SW480 (cell line): ENCODE measurements at places on chromosomes 3 and 15.

- DNase-seq, result no peak
Observed at GRCh38 chr3:49530231-49530630, 24.0 kb upstream of the BSN start.

DNA sequence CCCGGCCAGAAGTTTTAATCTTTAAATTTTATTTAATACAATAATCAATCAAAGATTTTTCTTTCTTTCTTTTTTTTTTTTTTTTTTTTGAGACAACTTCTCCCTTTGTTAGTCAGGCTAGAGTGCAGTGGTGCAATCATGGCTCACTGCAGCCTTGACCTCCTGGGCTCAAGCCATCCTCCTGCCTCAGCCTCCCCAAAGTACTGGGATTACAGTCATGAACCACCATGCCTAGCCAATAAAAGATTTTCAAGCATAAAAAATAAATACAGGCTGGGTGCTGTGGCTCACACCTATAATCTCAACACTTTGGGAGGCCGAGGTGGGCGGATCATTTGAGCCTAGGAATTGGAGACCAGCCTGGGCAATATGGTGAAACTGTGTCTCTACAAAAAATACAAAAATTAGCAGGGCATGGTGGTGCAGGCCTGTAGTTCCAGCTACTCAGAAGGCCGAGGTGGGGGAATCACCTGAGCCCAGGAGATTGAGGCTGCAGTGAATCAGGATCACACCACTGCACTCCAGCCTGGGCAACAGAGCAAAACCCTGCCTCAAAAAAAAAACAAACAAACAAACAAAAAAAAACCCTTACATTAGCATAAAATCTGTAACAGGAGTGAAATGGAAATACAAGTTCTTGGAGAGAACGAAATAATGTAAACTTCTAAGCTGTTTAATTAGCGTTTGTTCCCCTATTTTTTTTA is 29.1 kb upstream of the SRP14 start:
- DNase-seq, result no peak

DNA sequence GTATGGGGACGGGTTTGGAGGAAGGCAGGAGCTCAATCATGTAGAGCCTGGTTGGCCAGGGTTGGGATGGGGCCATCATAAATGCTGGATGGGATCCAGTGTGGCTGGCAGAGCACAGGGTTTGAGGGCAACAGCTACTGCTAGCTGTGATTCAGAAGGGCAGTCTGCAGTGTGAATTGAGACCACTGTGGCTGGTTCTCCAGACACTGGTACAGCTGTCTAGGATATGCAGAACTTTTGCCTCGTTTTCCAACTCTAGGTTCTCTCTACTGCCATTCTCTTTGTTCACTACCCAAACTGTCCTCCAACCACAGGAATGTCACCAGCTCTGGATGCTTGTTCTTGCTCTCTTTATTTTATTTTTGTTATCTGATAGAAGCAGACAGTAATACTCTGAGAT is 543.6 kb downstream of the AGBL1 start:
- no peak for DNase-seq

GRCh38 chr15:56915888-56916287 is 2.6 kb upstream of the TCF12 start:
- no peak for DNase-seq

DNA sequence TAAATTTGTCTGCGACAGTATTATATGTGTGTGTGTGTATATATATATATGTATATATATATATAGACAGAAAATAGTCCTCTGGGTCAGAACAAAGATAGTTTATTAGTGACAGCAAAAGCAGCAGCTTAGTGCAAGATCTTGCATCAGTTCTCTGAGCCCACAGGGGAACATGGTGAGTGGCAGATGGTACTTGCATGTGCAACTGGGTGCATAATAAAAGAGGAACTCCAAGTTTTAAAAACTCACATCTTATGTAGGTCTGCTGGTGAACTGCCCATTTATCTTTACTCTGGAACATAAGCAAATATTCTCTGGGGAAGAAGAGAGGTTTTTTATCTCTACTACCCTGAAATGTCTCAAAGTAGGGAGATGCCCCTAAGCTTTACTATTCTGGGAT is 276.4 kb downstream of the POLQ start:
- no peak for DNase-seq

DNA sequence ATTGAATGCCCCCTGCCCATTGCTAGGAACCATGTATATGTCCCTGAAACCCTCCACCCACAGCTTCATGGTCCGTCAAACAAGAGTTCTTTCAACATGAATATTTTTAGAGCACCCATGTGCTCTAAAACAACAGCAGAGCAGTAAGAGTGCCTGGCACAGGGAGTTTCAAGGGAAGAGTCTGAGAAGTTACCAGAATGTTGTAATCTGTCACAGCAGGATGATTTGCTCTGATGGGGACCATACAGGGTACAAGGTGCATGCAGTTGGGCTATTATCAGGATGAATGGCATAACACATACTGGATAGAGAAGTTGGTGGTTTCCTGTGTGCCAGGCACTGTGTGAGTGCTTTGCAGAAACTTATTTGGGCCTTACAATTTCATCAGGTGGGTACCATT is 27.8 kb upstream of the FLNB start:
- DNase-seq, result no peak

GRCh38 chr15:55627730-55628368 is 39.7 kb upstream of the PYGO1 start:
- DNase-seq, result peak; percentile 79

GRCh38 chr3:20038699-20039465 is 1.4 kb upstream of the KAT2B start:
- no peak for DNase-seq

DNA sequence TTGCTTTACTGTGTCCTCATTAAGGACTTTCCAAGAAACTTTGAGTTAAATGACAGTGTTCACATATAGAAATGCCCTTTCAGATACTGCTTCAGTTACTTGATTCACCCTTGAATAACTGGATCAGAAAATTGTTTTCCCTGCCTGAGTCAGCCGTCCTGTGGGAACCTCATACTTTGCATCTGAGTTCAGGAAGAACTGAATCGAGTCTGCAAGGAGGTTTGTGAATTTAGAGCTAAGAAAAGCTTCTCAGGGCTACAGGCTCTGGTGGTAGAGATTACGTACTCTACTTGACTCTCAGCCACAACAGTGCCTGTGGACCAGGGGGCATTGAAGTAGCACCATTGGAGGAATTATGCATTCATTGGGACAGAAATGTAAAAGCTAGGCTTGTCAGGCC is 252.4 kb upstream of the C2CD4B start:
- DNase-seq, result no peak

DNA sequence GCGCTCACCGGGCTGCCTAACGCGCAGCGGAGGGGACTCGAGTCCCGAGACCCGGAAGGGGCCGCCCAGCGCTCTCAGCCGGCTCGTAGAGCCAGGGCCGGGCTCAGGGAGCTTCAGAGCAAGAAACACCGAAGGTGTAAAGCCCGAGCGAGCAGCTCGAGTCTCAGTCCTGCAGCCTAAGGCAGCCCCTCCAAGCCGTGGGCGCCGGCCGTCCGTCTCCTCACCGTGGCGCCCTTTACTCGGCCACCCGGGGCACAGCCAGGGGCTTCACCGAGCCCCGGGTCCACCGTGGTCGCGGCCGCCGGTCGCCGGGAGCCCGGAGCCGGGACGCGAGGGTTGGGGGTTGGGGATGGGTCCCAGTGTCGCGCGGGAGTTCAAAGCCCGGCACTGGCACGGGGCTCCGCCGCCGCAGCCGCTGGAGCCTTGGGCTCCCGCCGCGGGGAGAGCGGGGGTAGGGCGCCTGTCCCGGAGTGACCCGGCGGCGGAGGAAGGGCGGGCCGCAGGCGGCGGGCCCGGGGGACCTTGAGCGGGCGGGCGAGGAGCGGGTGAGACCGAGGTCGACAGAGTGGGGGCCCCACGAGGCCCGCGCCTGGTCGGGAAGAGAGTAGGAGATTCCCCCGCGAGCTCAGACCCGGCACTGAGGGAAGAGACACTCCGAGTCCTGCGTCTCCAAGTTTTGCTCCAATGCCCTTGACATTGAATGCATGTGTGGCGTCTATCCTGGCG is 26.9 kb upstream of the THRB start:
- DNase-seq, result peak; percentile 14

GRCh38 chr3:58800940-58801339 is 134.4 kb upstream of the FAM3D start:
- no peak for DNase-seq

DNA sequence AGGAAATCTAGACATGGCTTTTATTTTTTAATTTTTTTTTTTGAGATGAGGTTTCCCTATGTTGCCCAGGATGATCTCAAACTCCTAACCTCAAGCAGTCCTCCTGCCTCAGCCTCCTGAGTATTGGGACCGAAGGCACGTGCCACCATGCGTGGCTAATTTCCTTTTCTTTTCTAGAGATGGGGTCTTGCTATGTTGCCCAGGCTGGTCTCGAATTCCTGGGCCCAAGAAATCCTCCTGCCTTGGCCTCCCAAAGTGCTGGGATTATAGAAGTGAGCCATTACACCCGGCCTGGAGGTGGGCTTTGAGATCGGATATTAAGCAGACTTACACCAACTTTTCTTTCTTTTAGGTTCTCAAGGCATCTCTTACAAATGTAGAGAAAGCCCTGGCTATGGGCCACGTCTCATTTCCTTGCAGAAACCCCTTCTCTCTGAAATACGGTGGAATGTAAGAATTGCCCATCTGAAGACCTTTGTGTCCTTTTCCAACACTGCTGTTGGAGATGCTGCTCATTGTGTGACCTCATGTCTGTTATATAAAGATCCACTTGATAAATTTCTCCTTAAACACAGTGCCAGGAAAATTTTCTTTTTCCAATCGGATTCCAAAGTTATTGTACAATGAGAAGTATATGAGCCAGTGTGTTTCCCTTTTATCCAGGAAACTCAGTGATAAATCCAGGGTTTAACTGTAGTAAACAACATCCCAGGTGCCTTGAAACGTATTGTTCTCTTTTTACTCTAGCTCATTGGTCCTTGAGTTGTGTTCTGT is 36.8 kb upstream of the CFAP161 start:
- no peak for DNase-seq

- no peak for DNase-seq
Observed at GRCh38 chr3:120875989-120876388, 32.0 kb upstream of the STXBP5L start.

GRCh38 chr15:67400890-67401289 is 120.0 kb upstream of the C15orf61 start:
- no peak for DNase-seq

- peak; percentile 88 for DNase-seq
Observed at GRCh38 chr15:82093774-82094211, 48.0 kb upstream of the MEX3B start.

GRCh38 chr15:51093839-51094605 is 684 bp downstream of the TNFAIP8L3 start:
- no peak for DNase-seq

DNA sequence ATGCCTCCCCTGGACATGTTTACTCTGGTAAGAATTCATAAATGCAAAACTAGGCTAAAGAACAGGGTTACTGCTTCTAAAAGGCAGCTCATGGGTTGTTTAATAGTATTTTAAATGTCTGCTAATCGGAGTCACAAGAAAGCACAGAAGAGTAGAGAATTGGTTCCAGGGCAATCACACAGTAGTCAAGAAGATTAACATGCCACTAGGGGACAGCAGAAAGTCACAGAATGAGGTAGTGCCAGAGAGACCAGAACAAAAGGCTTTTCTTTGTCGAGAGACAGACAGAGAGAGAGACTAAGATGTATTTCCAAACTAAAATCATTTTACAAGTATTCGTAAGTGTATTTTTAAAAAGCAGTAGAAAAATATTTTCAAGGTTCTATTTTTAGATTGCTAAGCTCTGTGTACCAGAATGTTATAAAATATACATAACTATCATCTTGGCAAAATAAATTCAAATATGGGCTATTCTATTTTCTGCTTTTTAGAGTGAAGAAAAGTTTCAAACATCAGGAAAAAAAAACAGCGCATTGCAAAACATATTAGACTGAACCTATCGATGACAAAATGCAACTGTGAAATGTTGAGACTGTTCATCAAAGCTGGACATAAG is 78.3 kb upstream of the CDIN1 start:
- DNase-seq, result peak; percentile 70

GRCh38 chr15:101399431-101399830 is 90.1 kb downstream of the PCSK6 start:
- DNase-seq, result no peak

DNA sequence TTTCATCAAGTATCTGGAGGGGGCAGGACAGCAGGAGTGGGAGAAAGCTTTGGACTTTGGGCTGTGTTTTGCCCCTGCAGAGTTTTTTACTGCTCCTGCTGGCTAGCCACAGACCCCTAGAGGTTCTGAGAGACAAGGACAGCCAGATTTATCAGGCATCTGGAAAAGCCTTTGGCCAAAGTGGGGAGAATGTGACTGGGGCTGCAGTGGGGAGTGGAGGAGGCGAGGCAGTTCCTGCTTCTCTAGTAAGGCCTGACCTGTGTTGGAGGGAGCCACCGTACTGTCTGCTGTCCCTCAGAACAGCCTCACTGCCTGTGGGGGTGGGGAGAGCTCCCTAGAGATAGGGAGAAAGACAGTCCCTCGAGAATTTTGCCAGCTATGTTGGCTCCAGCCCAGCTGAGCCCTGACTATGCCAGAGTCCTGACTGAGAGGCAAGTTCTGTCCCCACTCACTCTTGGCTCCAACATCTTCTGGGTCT is 2.2 kb downstream of the ALPK3 start:
- DNase-seq, result no peak

DNA sequence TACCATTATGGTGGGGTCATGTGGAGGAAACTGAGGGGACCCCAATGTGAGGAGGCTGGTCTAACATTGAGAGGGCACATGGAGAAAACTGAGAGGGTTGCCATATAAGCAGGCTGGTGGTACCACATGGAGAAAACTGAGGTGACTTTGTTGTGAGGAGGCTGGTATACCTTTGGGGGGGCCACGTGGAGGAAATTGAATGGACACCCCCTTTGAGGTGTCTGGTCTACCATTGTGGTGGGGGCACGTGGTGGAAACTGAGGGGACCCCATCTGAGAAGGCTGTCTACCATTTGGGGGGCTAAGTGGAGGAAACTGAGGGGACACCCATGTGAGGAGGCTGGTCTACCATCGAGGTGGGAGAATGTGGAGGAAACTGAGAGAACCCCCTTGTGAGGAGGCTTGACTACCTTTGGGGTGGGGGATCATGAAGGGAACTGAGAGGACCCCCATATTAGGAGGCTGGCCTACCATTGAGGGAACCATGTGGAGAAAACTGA is 163.8 kb downstream of the FBLN2 start:
- no peak for DNase-seq

GRCh38 chr3:24502690-24503089 is 8.0 kb upstream of the THRB start:
- DNase-seq, result no peak

- DNase-seq, result no peak
Observed at GRCh38 chr15:39497759-39498565, 82.9 kb upstream of the THBS1 start.

GRCh38 chr3:173599673-173600072 is 202.1 kb downstream of the NLGN1 start:
- no peak for DNase-seq

DNA sequence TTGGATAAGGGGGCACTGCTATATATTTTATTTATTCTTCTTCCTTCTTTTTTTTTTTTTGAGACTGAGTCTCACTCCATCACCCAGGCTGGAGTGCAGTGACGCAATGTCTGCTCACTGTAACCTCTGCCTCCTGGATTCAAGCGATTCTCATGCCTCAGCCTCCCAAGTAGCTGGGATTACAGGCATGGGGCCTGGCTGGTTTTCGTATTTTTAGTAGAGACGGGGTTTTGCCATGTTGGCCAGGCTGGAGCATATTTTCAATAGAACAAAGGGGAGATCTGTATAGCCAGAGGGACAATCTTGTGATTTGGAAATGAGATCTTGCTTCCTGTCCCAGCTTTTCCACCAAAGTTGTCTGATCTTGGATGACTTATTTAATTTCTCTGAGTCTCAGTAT is 133.1 kb upstream of the ABHD17C start:
- no peak for DNase-seq

GRCh38 chr3:16050641-16051467 is 123.6 kb upstream of the GALNT15 start:
- no peak for DNase-seq

- no peak for DNase-seq
Observed at GRCh38 chr3:172294223-172294806, 153.9 kb downstream of the GHSR start.
